CD8-positive, alpha-beta memory T cell (primary cell): ENCODE measurements at places on chromosomes 7 and 10.

DNA sequence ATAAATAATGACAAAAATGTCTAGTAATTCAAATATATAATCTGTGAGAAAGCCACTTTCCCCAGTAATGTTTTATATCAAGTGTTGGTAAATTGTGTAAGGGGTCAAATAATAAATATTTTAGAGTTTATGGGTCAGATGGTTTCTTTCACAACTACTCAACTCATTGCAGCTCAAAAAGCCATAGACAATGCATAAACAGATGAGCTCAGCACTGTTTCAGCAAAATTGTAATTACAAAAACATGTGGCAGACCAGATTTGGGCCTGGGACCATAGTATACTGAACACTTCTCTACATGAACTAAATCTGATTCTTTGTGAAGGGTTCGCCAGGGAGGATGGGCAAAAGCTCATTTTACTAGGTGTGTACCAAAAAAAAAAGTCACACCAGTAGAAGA, 460.8 kb downstream of the NRG3 start:
- DNase-seq, result no peak

GRCh38 chr7:158782761-158783401, 46.4 kb downstream of the ESYT2 start:
- DNase-seq, result no peak

- DNase-seq, result no peak
Observed at GRCh38 chr7:47477191-47478016, 104.5 kb downstream of the TNS3 start.

DNA sequence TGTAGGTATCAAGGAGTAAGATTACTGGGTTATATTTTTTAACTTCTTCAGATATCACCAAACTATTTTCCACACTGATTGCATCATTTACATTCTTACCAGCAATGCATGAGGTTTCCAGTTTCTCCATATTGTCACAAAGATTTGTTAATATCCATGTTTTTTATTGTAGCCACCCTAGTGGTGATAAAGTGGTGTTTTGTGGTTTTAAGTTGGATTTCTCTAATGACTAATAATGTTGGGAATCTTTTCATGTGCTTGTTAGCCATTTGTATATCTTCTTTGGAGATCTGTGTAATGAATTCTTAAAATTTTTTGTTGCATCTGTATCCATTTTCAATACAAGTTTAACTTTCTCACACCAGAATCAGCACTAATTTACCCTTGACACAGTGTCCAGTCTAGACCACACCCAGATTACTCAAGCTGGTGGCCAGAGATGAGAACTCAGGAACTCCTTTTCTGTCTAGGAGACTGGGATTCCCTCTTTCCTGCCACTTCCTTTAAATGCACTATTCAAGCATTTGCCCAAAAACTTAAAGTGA, 67.0 kb upstream of the PLXDC2 start:
- DNase-seq, result no peak

GRCh38 chr7:140016540-140016939, 46.2 kb downstream of the PARP12 start:
- no peak for DNase-seq

GRCh38 chr10:87705339-87705738, 45.7 kb downstream of the PAPSS2 start:
- no peak for DNase-seq

GRCh38 chr10:33229949-33230267, 104.6 kb downstream of the NRP1 start:
- DNase-seq, result no peak

- no peak for DNase-seq
Observed at GRCh38 chr7:101308245-101309085, 13.1 kb downstream of the IFT22 start.

DNA sequence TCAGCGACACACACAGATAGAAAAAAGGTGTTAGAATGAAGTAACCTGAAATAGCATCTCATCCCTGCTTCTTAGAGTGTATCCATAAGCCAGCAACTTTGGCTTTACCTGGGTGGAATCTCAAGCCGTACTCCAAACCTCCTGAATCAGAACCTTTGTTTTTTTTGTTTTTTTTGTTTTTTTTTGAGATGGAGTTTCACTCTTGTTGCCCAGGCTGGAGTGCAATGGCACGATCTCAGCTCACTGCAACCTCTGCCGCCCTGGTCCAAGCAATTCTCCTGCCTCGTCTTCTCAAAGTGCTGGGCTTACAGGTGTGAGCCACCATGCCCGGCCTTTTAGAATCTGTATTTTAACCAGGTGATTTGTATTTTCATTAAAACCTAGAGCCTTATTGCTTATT, 9.0 kb downstream of the NRBF2 start:
- no peak for DNase-seq

GRCh38 chr10:2619916-2620315, 447.4 kb upstream of the PFKP start:
- DNase-seq, result no peak

GRCh38 chr7:37230221-37230620, 218.4 kb downstream of the ELMO1 start:
- DNase-seq, result no peak

DNA sequence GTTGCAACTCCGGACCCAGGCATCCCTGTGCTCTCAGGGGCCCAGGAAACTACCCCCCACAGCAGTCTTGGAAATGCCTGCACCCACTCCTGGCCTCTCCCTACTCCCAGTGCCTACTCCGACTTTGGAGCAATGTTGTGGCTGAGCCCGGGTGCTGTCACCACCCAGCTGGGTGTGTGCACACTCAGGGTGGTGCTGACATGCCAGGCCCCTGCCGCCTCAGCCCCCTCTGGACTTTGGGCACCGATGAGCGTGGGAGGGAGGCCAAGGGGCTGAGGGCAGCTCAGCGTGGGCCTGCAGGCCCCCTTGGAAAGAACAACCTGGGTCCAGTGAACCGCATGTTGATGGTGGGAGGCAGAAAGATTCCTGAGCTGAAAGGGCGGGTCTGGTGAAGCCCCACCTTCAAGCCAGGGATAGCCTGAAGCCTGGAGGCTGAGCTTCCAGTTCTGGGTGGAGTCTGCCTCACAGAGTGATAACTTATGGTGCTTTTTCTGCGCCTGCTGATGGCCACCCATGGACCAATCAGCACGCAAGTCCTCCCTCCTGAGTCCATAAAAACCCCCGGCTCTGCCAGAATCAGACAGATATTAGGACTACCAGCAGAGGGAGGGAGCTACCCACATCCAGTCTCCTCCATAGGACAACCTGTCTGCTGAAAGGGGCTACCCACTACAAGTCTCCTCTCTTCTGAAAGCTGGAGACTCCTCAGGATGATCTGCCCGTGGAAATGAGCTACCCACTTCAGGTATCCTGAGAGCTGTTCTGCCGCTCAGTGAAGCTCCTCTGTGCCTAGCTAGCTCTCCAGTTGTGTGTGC, 380.4 kb upstream of the SORCS1 start:
- DNase-seq, result no peak

GRCh38 chr10:57165671-57166070, 804.6 kb upstream of the ZWINT start:
- DNase-seq, result no peak

- DNase-seq, result no peak
Observed at GRCh38 chr7:6432781-6433180, 15.0 kb downstream of the DAGLB start.

- DNase-seq, result no peak
Observed at GRCh38 chr7:85196696-85197095, 9.8 kb upstream of the SEMA3D start.
